Stimulated activated CD8-positive, alpha-beta memory T cell treated with anti-CD3 and anti-CD28 coated beads, Interleukin-4, amount 100 ng/mL, for 4 hours (primary cell): ENCODE measurements at places on chromosomes 12 and 14.

DNA sequence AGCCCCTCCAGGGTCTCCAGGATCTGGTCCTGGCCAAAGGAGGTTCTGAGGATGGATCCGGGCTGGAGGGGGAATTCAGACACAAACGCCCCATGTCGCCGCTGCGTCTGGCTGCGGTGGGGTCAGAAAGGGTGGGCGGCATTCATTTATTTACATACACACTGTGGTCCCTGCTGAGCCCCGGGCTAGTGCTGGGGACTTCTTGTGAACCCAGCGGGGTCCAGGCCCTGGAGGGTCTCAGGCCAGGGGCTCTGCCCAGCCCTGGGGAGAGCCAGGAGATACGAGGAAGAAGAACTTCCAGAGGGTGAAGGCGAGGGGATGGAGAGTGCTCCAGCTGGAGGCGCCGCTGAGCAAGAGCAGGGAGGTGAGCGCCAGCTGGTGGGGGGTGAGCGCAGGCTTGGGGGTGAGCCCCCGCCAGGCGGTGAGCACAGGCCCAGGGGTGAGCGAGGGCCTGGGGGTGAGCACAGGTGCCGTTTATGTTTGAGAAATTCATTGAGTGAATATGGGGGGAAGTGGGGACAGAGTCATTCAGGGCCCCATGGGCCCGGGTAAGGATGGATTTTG is 68.1 kb downstream of the NCOR2 start:
- DNase-seq = no peak

GRCh38 chr14:70881549-70882177 is 25.6 kb upstream of the PCNX1 start:
- no peak for DNase-seq

- peak; percentile 16 for DNase-seq
Measured at GRCh38 chr14:39431416-39432178, 636 bp downstream of the FBXO33 start.

DNA sequence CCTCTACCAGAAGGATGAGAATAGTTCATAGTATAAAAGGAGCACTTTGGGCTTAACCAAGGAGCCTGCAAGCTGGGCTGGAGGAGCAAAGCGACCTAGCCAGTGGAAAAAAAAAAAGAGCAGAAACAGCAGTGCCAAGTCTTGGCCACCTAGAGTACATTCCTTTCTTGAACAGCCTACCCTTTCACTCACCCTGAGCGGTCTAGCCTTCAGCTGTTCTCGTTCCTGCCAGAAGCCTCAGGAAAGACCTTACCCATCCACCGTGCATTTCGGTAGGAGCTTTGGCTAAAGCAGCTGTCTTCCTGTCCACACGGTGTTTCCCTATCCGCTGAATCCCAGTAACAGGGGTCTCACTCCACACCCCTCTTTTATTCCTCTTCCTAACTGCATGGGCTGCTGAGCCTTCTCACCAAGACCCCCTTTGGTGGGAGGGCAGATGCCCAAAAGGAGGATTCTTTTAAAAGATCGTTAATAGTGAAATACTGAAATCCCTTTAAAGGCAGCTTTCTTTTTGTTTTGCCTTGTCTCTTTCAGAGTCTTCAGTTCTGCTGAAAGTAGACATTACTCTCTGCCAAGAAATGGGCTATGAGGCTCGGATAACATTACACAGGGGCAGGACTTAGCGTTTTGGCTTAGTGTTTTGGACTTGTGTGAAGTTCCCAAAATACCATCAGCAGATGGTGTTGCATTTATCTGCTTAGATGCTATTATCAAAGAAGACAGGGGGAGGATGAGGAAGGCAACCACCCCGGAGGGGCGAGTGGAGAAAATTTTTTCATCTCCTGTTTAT is 88.5 kb upstream of the METAP2 start:
- no peak for DNase-seq
